NCI-H2227 treated with DMSO at 0.1 percent for 48 hours (cell line): ENCODE measurements at places on chromosomes 4 and X.
A peak's percentile ranks its signal among the peaks of the same experiment; 100 is the strongest.

- DNase-seq: no peak
Measured at GRCh38 chr4:177964693-177965168, 522.5 kb upstream of the AGA start.

DNA sequence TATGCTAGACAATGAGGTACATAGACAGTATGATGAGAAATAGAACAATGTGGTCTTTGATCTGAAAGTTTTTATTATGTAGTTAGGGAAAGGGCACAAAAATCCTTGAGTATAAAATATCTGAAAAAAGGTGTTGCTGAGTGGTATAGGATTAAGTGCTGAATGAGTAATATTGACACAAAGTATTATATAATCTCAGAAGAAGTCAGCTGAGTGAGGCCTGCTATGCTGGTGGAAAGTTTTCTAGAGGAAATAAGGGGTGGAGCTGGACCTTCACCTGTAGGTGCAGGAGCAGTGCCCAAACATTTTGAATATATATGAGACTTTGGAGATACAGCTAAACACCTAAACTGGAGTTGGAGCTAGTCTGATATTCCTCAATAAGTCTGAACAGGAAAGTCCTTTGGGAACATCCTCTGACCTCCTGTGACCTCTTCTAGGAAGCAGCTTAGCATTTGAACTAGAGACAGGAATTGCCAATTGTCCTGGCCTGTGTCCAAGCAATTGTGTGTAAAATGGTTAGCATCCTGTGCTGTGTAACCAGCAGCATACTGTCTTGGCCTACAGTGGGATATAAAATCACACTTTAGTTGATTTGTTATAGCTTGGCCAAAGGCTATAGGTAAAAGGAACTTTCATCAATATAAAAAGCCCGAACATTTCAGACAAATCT lies 285.3 kb downstream of the ANKRD50 start:
- no peak for DNase-seq

DNA sequence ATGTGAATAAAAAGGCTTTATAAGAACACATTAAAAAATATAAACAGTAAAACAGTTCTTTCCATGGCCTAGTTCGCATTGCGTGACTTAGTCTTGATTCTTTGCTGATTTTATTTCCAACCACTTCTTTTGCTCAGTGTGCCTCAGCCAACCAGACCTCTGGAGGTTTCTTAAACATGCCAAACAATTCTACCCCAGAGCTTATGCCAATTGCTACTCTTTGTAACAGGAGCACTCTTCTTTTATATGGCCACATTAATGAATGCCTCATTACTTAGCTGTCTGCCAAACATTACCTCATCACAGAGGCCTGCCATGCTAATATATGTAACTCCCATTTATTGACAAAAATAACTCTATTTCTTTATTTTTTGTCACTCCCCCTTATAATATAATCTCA lies 202.3 kb downstream of the NDST4 start:
- DNase-seq: no peak

GRCh38 chr4:110184140-110184790 lies 14.2 kb downstream of the ELOVL6 start:
- peak; percentile 32 for DNase-seq

GRCh38 chr4:26084414-26084813 lies 170.4 kb downstream of the SMIM20 start:
- DNase-seq: no peak

DNA sequence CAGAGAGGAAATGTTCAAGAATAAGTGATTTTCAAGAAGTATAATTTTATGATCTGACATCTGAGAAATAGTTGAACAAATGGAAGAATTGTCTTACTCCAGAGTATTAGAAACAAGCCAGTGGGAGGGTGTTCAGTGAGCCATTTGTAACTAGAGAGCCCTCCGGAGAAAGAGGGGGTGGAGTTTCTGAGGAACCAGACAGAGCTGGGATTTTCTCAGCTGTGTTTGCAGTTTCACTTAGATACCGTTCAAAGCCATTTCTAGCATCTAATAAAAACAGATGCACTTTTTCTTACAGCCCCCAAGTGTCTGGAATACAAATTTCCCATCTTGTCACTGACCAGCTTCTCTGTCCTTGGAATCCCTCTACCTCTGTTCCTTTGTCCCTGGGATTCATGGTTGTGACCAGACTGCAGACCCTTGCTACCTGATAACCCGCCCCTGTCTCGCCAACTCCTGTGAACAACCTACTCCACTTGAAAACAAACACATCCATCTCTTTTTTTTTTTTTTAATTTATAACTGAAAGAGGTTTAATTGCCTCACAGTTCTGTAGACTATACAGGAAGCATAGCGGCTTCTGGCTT lies 132.8 kb upstream of the KLF3 start:
- DNase-seq: peak; percentile 20

DNA sequence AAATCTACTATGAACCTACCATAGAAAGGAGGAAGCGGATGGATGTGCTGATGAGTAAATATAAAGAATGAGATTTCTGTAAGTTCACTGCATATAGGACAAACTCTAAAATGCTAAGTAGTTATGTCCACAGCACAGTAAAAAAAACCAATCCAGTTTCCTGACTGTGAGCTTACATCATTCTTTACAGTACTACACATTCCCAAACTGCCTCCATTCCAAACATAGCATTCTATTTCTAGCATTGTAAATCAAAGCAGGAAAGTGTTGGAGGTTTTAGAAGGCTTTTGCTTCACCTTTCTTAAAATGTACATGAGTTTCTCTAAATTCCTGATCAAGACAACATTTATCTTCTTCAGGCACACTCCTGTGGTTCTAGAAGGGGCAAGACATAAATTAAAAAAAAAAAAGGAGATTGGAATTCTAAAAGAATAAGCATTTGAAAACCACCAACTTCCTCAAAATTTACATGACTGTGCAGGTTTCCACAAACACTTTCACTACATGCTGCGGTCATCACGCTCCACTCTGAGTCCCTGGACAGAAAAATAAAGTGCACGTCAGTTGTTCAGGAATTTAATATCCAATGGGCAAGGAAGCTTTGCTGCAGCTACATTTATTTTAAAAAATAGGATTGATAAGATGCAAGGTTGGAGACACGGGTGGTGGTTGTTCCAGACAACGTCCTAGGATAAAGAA lies 297.6 kb upstream of the STS start:
- DNase-seq: no peak

GRCh38 chr4:150680651-150681050 lies 98.7 kb downstream of the MAB21L2 start:
- peak; percentile 61 for DNase-seq
